ENCODE measurements at places on chromosomes 11 and 22.

GRCh38 chr11:9528573-9529333 is 44.7 kb upstream of the WEE1 start:
- DNase-seq = no peak

DNA sequence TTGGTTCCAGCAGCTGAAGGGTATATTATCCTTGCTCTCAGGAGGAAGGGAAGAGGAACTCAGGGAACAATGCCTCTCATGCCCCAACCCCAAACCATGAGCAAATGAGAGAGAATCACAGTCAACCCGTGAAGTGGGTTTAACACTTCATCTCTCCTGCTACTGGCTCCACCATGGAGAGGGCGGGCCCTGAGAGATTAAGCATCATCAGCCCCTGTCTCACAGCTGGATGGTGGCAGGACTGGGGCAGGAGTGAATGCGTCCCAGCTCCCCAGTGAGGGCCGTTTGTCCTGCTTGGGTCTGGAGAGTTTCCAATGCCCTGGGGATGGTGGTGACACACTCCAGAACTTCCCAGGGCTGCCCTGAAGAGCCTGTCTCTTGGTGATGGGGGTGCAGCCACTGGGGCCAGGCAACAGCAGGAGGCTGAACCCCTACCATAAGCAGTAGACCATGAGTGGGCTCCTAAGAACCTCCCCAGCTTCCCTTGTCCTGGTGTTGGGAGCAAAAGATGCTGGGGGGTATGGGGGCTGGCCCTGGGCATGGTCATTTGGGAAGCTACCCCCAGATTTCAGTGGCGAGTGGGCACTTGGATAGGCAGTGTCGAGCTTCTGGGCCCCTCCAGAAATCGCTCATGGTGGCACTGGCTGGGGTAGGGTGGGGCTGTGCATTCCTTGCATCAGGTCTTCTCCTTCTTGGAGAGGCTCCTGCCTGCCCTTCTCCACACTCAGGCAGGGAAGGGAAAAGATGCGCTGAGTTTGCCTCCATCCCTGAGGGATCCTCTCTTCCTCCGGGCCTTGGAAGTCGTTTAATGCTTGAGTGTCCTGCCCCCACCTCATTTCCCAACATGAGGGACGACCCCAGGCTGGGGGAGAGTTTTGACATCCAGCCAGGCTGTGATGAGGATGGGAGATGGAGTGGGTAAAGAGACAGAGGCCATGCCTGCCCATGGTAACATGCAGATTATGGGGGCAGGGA is 157.5 kb downstream of the ST3GAL4 start:
- no peak for DNase-seq

GRCh38 chr22:39351689-39352214 is 2.0 kb downstream of the SYNGR1 start:
- DNase-seq = no peak

DNA sequence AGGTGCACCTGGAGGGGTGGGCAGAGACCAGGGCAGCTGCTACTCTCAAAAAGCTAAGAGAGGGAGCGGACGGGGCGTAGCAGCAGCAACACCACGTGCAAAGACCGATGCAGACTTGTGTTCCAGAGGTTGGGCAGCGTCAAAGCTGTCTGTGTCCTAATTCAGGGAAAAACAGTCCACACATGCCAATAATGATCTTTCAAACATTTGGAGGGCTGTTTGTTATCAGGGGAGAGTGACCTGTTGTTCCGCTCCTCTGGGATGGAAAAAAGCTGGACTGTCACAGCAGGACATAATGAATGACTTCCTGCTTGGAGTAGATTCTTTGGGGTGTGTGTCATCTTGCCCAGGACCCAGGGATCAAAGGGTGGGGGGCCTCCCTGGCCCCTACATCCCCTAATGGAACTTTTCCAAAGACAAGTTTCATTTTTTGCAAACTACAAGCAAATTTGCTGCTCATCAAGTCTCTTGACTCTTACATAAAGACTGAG is 6.2 kb upstream of the FBLN1 start:
- DNase-seq = no peak

DNA sequence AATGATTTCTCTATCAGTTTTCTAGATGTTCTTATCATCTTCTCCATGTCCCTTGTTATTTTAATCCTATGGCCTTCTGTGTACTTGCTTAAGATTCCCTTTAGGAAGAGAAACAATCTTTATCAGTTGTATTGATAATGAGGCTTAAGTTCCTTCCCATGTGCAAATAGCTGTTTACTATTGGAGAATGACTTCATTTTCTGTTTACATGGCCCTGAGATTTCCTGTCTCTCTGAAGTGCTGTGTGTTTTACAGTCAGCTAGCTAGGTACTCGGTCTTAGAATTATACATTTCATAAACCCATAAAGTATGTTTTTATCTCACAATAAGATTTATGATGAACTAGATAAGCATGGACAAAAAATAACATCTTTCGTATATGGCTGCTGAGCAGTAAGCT is 67.5 kb upstream of the CCDC179 start:
- no peak for DNase-seq

DNA sequence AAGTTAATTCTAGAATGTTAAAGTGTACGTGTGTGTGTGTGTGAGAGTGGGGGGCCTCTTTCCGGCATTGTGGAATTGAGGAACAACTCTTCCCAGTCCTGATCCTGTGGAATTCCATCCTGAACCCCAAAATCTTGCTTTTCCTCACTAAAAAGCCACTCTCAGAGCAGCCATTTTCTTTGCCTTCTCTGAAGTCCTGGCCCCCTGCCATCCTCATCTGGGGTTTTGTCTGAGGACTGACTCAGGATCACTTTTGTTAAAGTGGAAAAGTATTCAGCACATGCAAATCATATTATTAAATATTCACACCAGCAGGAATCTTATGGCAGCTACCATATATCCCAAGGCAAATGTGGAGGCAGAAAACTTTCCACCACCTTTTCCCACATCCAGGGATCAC is 3.8 kb downstream of the SCN4B start:
- DNase-seq = no peak

DNA sequence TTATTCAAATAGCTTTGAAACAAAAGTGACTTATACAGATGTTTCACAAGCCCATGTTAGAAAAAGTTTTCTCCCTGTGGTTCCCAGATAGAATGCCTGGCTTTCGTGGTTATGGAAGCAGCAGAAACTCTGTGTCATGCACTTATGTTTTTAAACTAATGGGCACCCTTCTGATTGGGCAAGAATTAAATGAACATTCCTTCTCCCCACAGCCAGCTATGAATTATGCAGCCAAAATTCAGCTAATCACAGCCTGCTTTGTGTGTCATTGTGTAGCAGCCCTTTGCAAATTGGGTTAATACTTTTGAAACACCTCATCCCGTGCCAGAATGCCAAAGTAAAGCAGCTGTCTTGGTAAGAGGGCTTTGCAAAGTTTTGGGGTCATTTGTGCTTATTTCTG is 46.9 kb downstream of the PANX1 start:
- no peak for DNase-seq

GRCh38 chr11:93983542-93984195 is 37.5 kb upstream of the HEPHL1 start:
- no peak for DNase-seq

- DNase-seq = no peak
These were observed 23.4 kb downstream of the GTPBP1 start for GRCh38 chr22:38728871-38729796.

GRCh38 chr11:75632450-75632849 is 36.4 kb downstream of the MAP6 start:
- no peak for DNase-seq

GRCh38 chr11:125305345-125305744 is 140.8 kb downstream of the PKNOX2 start:
- DNase-seq = no peak

DNA sequence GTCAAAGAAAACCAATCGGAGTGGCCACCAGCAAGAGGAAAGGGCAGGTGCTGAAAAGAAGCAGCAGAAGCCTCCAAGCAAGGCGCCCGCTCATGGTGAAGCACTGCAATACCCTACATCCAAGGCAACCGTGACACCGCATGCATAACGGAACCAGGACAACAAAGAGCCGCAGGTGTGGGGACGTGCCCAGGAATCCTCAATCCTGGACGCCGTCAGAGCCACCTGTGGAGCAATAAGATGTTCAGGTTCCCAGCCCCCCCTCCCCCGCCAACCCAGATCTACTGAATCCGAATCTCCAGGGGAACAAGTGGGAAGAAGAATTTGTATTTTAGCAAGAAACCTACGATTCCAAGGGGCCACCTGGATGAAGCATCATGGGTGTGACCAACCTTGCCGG is 70.8 kb downstream of the SHANK2 start:
- no peak for DNase-seq

DNA sequence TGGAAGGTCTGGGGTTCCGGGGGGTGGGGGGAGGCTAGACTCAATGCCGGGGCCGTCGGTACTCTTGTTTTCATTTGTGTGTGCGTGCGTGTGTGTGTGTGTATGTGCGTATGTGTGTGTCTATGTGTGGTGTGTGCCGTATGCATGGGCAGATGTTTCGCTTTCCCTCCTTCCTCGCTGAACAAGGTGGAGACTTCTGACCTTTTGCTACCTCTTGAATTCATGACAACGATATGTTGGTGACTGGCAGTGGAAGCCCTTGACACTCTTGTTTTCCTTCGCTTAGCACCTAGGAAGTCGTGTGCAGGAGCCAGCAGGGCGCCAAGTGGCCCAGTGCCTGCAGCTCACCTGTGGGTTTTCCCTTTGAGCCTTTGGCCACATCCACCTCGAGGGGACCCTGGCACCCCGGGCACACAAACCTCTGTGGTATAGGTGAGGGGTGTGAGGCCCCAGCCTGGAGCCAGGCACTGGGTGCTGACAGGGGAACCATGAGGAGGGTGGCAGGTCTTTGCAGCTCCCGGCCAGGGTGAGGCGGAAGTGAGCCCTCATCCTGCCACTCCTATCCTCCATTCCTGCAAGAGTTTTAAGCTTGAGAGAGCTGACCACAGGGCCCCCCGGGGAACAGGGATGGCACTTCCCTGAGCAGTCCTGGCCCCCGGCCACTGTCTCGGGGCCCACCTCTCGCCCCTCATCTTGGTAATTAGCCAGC is 19.3 kb upstream of the TMEM191C start:
- no peak for DNase-seq

DNA sequence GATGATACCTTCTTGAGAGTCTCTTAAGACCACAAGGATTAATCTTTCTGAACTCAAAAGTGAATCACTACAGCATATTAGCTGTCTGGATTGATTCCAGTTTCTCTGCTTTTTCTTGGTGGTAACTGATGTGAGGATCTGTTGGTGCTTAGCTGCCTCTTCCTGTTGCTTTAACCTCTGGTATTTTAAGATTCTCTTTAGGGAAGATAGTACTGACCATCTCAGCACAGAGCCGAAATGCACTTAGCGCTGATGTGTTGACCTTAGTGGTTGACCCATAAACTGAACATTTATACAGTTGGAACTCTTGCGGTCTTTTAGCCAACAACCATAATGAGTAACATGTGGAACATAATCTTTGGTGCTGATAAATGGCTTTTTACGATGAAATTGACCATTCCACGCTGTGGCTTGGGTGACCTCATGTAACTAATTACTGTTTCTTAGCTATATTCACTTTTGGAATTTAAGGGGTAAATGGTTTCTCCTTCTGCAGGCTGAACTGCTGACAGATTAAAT is 33.7 kb downstream of the APLP2 start:
- DNase-seq = no peak

- DNase-seq = no peak
These were observed 217.9 kb downstream of the TMEM135 start for GRCh38 chr11:87255589-87255988.

DNA sequence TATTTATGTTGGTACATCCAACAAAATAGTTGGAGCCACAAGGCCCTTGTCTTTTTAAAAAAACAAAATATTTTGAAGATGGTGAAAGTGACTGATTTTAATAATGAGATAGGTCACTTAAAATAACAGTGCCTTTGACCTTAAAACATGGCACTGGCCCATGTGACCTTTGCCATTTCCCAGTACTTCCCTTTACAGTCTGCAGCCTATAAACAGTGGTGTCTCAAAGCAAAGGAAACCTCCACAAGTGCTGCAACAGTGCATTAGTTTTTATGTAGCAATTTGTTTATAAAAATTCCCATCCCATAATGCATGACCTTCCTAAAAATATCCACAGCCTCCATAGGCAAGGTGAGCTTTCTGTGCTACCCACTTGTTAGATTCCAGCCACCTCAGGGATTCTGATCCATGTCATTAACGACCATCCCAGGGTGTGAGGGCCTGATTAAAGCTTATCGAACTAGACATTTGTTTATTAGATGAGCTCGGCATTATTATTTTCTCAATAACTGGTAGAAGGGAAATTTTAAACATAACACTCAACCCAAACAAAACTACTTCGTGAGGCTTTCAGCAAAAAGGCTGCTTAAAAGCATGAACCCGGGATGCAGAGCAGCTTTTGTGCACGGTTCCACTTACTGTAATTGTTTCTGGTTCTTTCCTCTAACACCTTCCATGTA is 28.0 kb upstream of the CRKL start:
- no peak for DNase-seq

GRCh38 chr11:120715239-120715638 is 203.7 kb downstream of the GRIK4 start:
- DNase-seq = no peak

GRCh38 chr11:35746356-35747153 is 84.0 kb downstream of the TRIM44 start:
- DNase-seq = no peak

GRCh38 chr22:36966851-36967540 is 52.3 kb downstream of the TST start:
- no peak for DNase-seq

- no peak for DNase-seq
These were observed 10.9 kb upstream of the NAALADL1 start for GRCh38 chr11:65069217-65069616.

- no peak for DNase-seq
These were observed 11.3 kb upstream of the CCDC86 start for GRCh38 chr11:60830478-60831142.

- DNase-seq = no peak
These were observed 107.1 kb downstream of the GAB2 start for GRCh38 chr11:78310500-78310909.

- DNase-seq = no peak
These were observed 13.3 kb downstream of the TMEM258 start for GRCh38 chr11:61778920-61779650.

DNA sequence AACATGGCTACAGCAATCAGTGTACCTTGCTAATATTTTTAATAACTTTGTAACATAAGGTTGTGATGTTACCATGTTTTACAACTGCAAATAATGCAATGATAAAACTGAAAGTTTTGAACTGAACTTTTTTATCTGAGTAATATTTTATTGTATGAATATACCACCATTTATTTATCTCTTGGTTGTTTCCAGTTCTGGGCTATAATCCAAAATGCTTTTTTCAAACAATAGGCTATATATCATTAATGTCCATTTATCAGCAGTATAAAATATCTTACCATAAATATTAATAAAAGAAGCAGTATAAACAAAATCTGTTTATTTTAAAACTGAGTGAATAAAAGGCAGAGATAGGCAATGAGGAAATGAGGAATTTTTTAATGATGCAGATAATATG is 63.3 kb downstream of the SIK3 start:
- DNase-seq = no peak

GRCh38 chr22:26464312-26464711 is 19.3 kb downstream of the HPS4 start:
- DNase-seq = no peak

GRCh38 chr11:111395749-111396148 is 16.7 kb upstream of the POU2AF1 start:
- DNase-seq = no peak

- DNase-seq = no peak
These were observed 7.3 kb upstream of the SCGB1A1 start for GRCh38 chr11:62411524-62411923.

Data from activated T-helper 1 cell treated with anti-CD3 and anti-CD28 coated beads, Interleukin-12 subunit alpha, Interleukin-12 subunit beta, Interleukin-2, Interleukin-4 antibody, amounts not matched to agents 30 ng/mL and 10 ng/mL and 1 ng/mL, durations not matched to agents 14 hours and 24 hours and 36 hours (primary cell).